RPMI7951 (cell line): ENCODE measurements at places on chromosomes 12 and 14.

DNA sequence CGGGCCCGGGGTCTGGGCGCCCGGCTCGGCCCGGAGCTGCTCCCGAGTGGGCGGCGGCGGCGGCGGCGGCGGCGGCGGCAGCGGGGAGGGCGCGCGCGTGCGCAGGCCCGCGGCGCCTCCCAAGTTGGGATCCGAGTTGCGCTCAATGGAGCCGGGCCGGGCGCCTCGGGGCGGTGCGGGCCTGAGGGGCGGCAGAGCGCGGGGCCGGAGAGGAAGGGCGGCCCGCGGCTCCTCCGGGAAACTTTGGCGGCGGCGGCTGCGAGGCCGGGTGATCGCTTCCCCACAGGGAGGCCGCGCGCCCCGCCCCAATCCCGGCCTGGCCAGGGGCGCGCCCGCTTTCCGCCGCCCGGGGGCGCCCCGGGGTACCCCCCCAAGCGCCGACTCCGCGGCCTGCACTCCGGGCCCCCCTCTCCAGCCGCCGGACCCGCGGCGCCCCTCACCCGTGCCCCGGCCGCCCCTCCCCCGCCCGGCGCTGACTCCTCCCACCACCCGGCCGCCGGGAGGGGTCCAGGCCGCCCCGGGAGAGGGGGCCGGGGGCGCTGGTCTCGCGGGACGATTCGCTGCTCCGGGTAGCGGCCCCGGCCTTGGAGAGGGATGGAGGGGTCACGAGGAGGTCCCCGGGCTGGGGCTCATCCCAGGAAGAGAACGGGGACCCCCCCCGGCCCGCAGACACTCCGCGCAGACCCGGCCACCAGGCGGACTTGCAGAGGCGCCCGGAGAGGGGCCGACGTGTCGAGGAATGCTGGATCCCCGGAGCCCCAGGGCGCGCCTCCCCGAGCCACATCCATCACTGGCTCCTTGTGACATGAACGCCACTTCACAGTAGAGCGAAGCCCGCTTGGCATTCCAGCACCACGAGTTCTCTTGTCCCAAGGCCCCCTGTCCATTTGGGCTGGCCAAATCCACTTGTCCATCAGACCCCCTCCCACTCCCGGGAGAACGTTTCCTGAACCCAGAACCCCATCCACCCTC is at the start of gene RILPL1:
Gene RILPL1, minus strand, starts transcription at position 48 of the 972 bp plus-strand sequence. CDS start 237 bp downstream, outside the sequence.
- peak; percentile 62 for DNase-seq

DNA sequence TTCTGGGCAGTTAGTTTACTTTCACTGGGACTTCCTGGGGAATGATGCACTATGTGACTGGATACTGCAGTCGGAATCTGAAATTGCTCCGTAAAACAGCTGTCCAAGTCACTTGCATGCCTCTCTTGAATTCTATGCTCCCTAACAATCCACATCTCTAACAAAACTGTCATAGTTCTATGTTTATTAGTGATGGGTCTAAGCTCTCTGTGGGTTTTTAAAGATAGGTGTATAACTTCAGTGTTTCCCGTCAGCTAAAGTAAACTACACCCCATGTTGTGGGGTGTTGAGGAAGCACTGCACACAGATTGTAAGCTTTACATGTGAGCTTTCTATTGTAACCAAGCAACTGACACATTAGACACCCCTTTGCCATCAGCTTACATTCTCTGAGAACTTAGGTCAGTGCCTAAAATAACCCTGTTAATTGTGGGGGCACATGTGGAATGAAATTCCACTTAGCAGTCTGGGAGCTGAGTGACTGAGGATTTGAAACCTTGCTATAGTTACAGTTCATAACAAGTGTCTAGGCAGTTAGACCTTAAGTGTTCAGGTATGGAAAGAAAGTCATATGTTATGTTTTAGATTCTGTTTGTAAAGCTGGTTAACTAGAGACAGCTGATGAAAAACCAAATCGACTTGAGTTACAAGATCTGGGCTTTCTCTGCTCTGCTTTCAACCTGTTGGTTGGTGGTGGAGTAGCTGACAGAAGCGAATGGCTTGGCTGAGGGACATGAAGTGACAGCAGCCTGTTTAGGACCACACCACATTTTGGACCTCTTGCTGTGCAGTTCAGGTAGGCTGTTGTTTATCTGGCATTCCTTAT is 165.7 kb downstream of the AKAP6 start:
- DNase-seq = no peak

DNA sequence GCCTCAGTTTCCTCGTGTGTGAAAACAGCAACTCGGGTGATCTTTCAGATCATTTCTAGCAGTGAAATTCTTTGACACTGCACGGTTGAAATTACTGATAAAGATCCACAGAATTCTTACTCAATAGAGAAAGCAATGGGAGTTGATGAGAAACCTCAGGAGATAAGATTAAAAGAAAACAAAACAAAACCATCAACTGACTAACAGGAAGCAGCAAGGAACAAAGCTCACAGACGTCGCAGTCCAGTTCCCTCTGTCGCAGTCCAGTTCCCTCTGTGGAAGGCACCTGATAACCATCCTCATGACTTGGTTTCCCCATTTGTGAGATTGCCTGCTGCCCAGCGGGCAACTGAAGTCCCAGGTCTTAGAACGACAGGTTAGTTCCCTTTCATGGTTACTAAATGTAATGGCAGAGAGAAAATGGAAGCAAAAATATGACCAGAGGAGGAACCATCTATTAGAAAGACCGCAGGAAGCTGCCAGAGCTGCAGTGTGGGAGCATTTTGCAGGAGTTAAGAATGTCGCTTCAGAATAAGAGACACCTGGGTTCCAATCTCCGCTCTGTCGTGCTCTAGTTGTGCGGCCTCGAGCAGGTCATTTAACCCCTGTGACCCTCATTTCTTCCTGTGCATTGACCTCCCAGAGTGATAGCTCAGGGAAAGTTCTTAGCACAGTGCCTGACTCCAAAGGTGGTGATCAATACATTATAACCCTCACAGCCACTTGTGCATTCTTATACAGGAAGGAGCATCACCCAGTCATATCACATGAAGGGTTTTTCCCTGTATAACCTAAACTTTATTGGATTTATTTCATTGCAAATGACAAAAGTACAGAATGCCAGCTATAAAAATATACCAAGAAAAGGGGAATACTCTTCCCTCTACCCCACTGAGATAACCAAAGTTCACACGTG is 5.1 kb upstream of the MED13L start:
- DNase-seq = no peak

DNA sequence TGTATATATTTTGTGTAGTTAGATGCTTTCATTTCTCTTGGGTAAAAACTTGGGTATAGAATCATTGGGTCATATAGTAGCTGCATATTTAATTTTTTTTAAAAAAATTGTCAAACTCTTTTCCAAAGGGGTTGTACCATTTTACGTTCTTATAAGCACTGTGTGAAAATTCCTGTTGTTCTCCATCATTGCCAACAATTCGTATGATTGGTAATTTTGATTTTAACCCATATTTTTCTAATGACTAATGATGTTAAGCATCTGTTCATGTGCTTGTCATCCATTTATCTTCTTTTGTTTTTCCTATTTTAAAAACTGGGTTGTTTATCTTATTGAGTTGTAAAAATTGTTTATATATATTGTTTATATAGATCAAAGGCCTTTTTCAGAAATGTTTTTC is 77.4 kb downstream of the OTOGL start:
- DNase-seq = no peak

DNA sequence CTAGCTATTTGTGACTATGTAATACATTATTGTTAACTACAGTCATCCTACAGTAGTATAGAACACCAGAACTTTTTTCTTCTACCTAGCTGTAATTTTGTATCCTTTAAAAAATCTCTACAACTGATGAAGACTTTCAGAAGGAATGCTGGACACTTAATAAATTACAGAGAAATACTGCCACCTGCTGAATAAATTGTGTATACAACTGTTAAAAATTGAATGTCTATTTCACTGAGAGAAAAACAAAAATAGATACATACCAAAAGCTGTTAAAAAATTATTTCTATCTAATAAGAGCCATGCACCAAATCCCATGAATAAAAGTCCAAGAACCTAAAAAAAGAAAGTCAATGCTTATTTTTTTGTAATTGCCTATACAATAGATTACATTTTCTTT is 6.6 kb downstream of the TSPAN19 start:
- peak; percentile 6 for DNase-seq

DNA sequence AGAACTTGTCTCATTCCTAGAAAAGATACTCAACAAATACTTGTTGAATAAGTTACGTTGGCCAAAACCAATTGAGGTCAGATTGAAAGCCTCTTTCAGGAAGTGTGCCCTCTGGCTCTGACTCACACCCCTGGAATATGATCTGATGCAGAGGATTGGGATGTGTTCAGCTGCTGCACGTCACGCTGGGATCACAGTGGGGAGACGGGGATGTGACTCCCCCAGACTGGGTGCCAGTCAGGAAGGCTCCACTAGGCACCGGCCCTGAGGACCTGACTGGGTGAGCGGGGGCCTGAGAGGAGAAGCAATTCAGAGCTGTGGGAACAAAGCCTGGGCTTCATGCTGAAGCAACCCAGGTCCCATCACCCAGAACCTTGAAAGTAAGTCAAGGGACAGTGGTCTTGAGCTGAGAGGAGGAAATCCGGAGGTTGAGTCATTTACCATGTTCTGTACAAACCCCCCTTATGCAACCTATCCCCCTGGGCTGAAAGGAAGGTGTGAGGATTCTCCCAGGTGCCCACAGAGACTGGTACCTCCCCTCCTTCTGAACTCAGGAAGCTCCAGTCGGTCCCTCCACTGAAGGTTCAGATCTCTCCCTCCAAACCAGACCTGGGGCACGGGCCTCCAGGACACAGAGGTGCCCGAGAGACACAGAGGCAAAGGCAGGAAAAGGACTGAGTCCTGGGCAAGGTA is 3.9 kb downstream of the CEBPE start:
- DNase-seq = peak; percentile 92

DNA sequence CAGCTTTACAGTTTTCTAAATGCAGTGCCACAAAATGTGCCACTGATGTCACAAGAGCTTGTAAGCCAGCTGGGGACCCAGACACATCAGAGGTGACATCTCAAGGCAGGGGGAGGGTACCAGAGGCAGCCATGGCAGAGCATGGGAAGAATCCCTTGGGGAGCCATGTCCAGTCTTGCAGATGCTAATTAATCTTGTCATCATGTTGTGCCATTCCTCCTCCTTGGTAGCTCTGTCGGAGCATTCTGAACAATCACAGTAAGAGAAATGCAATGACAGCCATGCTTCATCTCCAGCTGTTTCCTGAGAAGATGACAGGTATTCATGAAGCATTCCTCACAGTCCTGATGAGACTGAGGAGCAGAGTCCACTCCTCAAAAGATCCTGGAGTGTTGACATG is 287.9 kb downstream of the RPAP3 start:
- no peak for DNase-seq

GRCh38 chr12:124032265-124032886 is 59.4 kb downstream of the ZNF664 start:
- peak; percentile 58 for DNase-seq

DNA sequence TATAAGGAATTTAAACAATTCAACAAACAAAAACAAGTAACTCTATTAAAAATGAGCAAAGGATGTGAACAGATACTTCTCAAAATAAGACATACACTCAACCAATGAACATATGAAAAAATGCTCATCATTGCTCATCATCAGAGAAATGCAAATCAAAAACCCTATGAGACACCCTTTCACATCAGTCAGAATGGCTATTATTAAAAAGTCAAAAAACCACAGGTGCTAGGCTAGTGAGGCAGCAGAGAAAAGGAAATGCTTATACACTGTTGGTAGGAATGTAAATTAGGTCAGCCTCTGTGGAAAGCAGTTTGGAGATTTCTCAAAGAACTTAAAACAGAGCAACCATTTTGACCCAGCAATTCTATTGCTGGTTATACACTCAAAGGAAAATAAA is 52.0 kb downstream of the NAV3 start:
- DNase-seq = no peak

- peak; percentile 5 for DNase-seq
These were observed 8.0 kb downstream of the RBMS2 start for GRCh38 chr12:56529656-56530055.

DNA sequence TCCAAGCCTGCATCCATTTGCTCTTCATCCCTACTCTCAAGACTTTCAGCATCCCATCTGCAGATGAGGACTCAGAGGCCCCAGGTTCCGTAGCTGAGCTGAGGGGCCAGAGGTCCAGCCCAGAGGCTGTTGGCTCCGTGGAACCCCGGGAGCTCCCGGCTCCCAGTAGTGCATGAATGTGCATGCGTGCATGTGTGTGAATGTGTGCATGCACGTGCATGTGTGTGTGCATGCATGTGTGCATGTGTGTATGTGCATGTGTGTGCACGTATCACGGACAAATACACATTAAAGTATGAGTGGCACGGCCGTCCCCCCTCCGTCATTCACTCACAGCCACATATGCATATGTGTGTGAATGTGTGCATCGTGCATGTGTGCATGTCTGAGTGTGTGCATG is 149.9 kb downstream of the KIF26A start:
- no peak for DNase-seq

DNA sequence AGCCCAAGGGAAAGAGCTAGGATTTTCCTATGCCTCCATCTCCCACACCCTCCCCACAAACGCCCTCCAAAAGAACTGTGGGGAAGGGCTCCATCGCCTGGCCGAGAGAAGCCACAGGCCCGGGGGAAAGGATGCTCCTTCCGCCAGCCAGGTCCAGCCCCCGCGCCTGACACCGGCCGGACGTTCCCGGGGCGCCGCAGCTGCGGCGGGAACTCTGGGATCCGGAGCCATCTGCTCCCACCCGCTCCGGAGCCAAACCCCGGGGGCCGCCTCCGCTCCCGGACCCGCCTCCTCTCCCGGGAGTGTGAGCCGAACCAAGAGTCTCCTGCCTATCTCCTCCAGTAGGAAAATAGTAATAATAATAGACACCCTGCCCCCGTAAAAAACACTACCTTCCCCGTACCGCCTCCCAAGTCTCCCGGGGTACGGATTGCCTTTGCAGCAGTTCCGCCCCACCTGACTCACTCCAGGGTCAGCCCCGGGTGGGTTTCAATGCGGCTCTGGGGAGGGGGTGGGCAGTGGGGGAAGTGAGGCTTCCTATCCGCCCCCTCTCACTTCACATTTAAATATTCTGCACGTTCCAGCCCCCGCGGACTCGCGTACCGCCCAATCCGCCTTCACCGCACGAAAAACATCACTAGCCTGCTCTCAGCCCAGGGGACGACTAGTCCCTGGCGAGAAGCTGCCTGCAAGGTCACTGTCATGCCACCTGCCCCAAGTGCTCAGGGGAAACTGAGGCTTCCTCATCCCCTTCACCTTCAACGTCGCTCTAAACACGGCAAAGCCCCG is 2.4 kb downstream of the AGAP2 start:
- DNase-seq = peak; percentile 60

- DNase-seq = no peak
These were observed 2.0 kb downstream of the FOXN4 start for GRCh38 chr12:109307051-109307450.

- peak; percentile 36 for DNase-seq
These were observed 883 bp downstream of the FOXJ2 start for GRCh38 chr12:8033153-8034044.

GRCh38 chr12:51823875-51824565 is 24.5 kb downstream of the FIGNL2 start:
- DNase-seq = peak; percentile 57

GRCh38 chr14:90299408-90299807 is 32.3 kb downstream of the NRDE2 start:
- no peak for DNase-seq

GRCh38 chr12:50612882-50613281 is 108.1 kb downstream of the DIP2B start:
- no peak for DNase-seq

GRCh38 chr12:59733200-59733599 is 137.4 kb downstream of the SLC16A7 start:
- no peak for DNase-seq
